Effector memory CD4-positive, alpha-beta T cell (primary cell): ENCODE measurements at places on chromosomes 4 and X.

DNA sequence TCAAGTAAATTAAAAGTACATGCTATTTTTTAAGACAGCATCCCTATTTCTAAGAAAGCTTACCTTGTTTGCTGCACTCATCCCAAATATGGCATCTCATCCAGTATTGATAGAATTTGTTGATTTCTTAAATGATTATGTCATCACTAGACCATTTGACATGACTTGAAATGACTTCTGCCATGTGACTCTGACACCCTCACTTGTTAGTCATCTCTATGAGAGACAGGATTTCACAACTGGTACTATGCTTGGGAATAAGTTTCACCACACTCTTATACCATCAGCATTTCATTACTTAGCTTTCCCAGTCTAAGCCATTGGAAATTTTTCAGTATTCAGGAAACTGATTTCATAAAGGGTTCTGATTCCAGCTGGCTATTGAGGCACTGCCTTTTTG is 55.3 kb downstream of the TMPRSS11F start:
- no peak for DNase-seq

DNA sequence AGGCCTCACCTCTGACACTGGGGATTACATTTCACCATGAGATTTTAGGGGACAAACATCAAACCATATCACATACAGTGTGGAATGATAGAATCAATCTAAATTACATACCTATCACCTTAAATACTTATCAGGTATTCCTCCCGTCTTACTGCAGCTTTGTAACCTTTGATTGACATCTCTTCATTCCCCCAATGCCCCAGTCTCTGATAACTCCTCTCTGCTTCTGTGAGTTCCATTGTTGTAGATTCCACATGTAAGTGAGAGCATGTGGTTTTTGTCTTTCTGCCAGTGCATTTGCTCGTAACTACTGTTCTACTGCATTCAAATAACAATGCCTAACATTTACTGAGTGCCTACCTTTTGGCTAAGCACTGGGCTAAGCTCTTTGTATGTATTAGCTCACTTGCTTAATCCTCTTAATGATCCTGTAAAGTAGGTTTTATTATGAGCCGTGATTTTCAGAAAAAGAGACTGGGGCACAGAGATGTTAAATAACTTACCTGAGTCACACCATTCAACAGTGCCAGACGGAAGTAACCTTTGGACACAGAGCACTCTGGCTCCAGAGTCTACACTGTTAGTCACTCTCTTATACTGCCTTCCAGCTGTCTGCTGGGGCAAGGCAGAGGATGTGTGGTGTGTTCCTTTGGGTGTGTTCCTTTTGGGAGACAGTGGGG is 63.7 kb upstream of the ESX1 start:
- no peak for DNase-seq

DNA sequence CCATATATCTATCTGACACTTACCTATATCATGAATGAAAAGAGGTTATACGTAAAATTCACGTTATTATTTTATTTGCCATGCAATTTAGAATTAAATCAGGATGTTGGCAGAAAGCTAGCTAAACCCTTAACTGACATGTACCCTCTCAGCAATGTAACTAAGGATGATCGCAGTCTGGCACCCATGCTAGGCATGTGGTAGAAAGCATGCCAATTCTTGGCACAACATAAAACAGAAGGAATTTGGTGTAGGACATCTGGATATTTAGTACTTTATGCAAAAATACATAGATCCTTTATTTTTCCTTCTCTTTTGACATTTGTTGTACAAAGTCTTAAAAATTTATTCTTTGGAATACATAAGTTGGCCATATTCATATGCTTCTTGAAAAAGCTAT is 436.8 kb upstream of the FAT1 start:
- DNase-seq = no peak

DNA sequence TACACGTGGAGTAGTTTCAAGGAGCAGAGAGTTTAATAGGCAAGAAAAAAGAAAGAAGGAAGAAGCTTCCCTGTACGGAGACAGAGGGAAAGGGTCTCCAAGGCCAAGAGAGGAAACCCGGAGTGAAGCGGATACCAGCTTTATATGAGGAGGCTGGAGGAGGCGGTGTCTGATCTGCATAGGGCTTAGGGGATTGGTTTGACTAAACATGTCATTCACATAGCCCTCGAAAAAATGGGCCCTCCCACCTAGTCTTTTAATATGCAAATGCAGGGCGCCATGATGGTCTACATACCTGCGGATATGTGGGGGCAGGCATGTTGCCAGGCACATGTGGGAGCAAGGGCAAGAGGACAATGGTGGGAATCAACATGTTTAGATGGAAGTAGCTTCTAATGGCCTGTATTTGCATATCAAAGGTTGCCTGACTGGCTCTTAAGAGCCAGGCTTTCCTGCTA is 103.1 kb upstream of the UGT8 start:
- no peak for DNase-seq

DNA sequence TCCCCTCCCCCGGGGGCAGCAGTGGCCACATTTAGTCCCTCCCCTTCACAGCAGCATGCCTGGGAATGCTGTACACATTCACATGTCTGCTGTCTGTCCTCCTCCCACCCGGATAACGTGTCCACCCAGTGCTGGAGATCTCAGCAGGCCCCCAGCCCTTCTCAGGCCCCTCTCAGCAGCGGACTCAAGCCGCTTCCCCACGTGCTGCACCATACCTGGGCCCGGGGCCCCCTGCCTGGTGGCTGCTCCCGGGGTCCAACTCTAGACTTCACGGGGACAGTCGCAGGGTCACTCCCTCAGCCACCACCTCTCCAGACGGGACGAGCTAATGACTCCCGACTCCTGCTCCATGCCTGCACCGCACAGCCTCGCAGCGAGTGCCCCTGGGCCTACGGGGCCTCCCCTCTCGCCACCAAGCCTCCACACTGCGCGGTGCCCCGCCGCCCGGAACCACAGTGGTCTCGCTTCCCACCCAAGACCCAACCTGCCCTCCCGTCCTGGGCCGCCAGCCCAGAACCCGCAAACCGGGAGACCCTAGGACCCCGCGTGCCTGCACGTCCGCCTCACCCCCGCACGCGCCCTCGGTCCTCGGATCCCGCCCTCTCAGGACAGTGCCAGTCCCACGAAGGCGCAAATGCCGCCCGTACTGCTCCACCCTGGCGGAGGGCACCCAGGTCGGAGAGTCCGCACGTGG is 1.3 kb upstream of the PCGF3 start:
- no peak for DNase-seq
